ENCODE measurements at places on chromosomes 12 and 14.

- DNase-seq, result no peak
These were observed 2.5 kb downstream of the C14orf119 start for GRCh38 chr14:23097786-23098185.

- no peak for DNase-seq
These were observed 9.6 kb upstream of the TBX5 start for GRCh38 chr12:114415525-114415868.

GRCh38 chr14:22634233-22634900, 9.8 kb downstream of the OR6J1 start:
- no peak for DNase-seq

GRCh38 chr12:96906498-96906848, 584 bp upstream of the NEDD1 start:
- no peak for DNase-seq

DNA sequence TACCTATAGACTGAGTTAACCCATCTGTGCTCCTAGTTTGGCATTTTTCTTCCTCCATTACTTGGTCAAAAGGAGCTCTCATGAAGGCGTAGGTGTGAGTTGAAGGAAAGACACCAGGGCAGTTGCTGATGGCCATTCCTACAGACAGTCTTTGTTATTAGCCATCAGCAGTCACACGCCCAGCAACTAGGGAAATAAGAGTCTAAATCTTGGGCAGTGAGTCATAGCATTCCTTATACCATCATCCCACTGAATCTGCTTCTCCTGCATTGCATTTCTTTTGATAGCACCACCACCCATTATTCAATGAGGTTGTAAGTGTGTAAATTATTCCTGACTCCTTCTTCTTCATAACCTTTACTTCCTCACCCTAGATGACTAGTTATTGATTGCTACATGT, 150.9 kb upstream of the IGF1 start:
- DNase-seq, result peak; percentile 19

DNA sequence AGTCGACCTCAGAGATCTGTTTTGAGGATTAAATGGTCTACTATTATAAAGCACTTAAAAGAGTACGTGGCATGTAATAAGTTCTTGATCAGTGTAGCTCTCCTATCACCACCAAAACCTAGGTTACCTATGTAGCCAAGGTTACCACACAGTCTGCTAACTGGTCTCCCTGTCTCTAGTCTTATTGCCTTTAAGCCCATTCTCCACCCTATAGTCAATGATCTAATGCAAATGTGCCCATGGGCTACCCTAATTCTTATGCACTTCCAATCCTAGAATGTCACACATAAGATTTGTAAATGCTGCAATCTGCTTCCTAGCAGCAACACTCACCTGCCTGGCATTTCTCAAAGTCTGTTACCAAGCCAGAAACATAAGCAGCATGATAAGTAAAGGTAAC, 44.9 kb downstream of the C2CD5 start:
- DNase-seq, result no peak

DNA sequence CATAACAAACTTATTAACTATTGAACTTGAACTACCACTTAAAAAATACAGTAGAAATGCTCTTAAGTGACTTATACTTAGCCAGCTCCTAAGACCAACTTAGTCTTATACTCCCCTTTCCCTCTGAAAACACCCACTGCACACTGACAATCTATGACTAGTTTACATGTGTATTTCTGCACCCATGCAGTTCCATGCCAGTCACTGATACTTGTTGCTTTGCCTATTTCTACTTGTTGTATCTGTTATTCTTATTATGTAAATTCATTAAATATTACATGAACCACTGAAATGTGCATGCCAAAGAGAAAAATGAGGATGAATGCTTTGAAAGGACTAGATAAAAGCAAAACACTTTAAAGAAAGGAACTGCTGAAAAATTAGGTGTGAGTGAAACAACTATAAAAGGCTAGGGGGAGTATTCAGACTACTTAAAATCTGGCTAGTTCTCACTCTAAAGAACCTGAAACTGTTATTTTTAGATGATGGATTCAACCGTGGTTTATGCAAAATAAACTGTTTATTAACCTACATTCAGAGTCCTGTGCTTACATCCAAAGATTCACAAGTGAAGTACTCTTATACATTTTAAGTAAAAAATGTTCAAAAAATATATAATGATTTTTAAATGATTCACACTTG, 74.7 kb downstream of the RPS6KA5 start:
- DNase-seq, result no peak

DNA sequence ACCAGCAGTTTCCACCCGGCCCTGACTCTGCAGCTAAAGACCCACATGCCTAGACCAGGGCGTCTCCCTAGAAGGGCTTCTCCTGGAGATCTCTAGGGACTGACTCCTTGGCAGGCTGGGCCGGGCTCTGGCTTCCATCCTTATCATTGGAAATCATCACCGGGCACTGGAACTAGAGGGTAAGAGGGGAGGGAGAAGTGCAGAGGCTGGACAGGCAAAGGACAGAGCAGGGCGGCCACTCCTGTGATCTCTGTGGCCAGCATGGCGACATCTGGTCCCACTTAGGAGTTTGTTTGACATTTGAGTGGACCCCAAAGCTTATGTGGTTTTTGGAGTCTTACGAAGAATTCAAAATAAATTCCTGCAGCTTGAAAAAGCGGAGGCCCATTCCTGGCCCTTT, 7.1 kb downstream of the LTBP2 start:
- DNase-seq, result no peak

- DNase-seq, result no peak
These were observed 112.5 kb downstream of the FBXL14 start for GRCh38 chr12:1481906-1482305.

DNA sequence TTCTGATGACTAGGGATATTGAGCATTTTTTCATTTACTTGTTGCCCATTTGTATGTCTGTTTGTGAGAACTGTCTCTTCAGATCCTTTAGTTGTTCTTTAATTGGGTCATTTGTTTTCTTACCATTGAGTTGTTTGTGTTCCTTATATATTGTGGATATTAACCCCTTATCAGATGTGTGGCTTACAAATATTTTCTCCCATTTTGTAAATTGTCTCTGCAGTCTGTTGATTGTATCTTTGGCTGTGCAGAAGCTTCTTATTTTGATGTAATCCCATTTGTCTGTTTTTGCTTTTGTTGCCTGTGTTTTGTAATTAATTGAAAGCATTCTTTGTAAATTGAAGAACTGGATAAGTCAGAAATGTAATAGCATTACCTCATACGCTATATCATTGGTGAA, 459.1 kb upstream of the FOXG1 start:
- no peak for DNase-seq

DNA sequence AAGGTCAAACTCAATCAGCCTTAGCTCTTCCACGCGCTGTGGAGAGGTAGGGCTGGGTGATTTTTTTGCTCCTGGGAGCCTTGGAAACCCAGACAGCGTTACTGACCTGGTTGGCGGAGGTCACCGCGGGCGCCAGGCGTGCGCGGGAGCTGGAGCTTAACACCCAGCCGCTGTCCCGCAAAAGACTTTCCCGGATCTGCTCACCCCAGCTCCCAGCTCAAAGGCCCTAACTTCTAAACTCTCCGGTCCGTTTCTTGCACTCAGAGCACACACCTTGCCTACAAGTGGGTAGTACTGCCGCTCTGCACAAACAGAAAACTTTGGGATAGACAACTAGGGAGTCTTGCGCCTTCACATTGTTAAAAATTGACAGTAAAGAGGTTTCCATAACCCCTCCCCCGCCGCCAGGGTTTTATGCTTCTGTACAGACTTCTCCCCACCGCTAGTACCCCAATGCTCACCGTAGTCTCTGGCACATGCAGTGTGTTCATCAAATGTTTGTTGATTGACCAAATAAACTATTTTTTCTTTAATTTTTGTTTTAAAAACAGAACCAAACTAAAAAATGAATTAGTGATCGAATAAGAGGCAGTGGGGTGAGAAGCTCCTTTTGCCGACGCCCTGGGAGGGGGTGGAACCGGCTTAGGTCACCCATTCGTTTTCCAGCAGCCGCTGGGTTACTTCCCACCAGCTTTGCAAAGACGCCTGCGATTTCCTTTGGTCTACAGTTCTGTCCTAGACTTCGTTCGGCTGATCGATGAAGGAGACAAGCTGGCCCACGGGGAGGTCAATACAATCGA, 12.7 kb upstream of the TBX3 start:
- no peak for DNase-seq

GRCh38 chr12:52832985-52833905, 866 bp downstream of the KRT79 start:
- DNase-seq, result no peak

DNA sequence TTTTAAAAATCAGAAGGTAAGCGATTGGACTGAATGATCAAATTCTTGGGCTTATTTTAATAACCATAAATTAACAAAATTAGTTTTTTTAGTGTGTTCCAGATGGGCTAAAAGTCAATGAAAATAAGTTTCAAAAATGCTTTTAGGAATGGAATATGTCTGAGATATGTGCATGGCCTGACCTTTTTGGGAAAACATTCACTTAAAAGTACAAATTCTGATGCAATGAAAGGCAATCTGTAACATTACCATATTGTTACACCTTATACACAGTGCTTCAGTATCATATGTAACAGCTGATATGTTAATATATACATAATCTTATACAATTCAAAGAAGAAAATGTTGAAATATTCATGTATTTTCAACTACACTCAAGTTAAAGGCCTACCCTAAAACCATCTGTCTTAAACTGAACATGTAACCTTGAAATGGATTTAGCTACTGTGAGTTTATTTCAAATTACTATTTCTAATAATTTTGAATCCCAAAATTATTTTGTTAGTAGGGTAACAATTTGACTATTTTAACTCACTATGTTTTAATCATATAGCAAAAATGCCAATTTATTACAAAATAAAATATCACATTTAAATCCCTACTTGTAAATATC, 84.8 kb downstream of the EEA1 start:
- peak; percentile 40 for DNase-seq

DNA sequence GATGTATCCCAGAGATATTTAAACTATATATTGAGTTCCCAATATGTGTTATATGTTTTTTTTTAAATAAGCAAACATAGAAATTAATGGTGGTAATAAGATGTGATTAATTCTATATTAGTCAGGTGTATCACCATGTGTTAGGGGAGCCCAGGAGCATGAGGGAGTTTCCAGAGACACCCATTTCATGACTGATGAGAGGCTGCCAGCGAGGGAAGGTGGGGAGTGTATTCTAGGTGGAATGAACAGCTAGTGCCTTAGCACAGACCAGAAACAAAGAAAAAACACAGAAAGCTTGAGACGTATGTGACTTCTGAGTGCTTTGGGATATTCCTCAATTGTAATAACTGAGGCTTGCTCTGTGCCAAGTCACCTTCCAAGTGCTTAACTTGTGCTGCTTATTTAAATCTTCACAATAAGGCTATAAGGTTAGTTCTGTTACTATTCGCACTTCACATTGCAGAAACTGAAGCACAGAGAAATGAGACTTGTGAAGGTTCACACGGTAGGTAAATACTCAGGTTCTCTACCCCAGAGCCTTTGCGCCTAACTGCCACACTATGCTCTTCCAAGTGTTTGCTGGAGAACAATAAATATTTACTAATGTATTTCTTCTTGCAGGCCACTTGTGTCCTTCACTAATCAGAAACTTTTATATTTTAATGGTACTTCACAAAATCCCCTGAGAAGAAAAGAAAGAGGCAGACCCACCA, 17.9 kb upstream of the MGP start:
- no peak for DNase-seq

GRCh38 chr14:57227083-57227482, 41.6 kb downstream of the EXOC5 start:
- DNase-seq, result no peak

DNA sequence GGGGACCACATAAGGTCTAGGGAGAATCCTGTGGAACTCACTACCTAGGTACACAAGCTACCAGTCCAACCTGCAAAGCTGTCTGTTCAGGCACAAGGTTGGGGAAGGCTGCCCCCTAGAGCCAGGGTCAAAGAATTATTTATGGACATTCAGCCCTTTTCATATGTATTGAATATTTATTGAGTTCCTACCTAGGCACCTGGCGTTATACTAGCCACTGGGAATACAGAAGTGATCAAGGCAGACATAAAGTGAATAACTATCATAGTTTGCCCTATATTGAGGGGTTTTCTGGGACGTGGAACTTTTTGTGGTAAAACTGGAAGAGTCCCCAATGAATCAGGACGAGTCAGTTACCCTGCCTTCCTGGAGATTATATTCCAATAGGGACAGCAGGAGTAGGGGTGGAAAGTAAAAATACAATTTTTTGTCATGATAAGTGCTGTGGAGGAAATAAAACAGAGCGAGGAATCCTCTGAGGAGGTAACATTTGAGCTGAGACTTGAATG, 5.8 kb upstream of the SLC48A1 start:
- no peak for DNase-seq

- no peak for DNase-seq
These were observed 652.7 kb upstream of the MIS18BP1 start for GRCh38 chr14:45905672-45906071.

DNA sequence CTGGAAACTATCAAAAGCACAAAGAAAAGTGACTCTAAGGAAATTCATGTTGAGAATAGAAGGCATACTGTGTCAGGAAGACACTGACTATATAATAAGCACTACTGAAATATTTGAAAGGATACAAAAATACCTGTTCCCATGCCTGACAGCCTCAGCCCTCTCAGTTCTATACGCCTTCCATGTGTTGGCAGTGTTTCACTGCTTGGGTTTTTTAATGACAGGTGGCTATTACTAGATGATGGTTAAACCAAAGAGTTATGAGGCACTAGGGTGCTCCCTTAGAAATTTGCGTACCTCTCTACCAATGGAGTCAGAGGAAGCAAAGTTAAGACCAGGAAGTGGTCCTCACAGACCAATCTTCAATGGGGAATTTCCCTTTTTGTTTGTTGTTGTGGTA, 25.6 kb upstream of the SLC5A8 start:
- DNase-seq, result no peak

- no peak for DNase-seq
These were observed 329.8 kb downstream of the MED13L start for GRCh38 chr12:115947696-115948062.

DNA sequence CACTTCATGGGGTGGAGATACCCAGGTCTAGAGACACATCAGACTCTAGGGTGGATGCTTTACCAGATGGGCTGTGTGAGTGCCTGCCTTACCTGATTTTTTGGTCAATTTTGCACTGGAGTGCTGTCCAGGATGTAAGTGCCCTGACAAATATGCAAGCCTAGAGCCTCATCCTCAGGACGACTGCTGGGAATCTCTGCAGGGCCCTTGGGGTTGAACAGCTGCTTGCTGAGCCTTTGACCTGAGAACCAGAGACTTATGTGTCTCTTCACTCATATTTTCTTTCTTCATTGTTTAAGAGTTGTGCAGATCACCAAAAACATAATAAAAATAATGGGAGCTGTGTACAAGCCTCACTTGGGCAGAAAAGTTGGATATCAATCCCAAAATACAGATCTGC, 551.5 kb upstream of the ATP2B1 start:
- DNase-seq, result no peak

GRCh38 chr12:45742590-45742989, 13.1 kb downstream of the ARID2 start:
- DNase-seq, result no peak

- DNase-seq, result no peak
These were observed 72.7 kb downstream of the MOK start for GRCh38 chr14:102232348-102232625.

DNA sequence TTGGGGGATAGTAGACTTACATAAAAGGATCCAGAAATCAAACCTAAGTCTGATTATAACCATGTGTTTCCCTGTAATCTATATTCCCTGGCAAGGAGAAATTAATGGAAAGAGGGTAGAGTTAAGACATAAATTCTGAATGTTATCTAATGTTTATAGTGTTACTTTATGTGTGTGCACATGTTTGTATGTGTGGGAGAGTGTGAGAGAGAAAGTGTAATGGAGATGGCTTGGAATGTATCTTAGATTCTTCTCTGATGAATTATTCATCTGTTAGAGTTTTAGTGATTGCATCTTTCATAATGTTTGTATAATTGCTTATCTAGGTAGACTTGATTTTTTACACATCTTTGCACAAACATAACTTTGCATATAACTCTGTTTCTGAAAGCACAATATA, 490.9 kb downstream of the FLRT2 start:
- DNase-seq, result no peak

All from NCI-H460 (cell line).